ENCODE measurements at places on chromosomes 4 and X.

GRCh38 chr4:110869862-110870572 lies 247.1 kb upstream of the PITX2 start:
- no peak for DNase-seq

- peak; percentile 50 for DNase-seq
Measured at GRCh38 chr4:22678940-22679854, 13.5 kb upstream of the GBA3 start.

DNA sequence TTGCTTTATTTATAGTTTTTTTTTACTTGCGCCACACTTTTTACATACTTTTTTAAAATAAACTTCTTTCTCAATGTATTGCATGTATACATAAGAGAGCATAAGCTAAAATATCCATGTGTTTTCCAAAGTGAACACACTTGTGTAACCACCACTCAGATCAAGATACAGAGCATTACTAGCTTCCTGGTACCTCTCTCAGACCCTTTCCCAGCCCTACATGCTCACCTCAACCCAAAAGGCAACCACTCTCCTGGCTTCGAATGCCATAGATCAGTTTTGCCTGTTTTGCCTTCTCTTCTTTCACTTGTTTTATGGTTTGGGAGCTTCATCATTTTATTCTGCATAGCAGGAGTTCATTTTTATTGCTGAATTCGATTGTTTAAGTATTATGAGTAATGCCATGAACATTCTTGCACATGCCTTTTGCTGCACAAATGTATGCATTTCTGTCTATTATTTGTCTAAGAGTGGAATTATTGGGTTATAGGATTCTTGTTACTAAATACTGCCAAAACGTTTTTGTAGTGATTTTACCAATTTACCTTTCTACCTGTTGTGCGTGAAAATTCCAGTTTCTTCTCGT lies 45.9 kb upstream of the NUDT6 start:
- DNase-seq = no peak

DNA sequence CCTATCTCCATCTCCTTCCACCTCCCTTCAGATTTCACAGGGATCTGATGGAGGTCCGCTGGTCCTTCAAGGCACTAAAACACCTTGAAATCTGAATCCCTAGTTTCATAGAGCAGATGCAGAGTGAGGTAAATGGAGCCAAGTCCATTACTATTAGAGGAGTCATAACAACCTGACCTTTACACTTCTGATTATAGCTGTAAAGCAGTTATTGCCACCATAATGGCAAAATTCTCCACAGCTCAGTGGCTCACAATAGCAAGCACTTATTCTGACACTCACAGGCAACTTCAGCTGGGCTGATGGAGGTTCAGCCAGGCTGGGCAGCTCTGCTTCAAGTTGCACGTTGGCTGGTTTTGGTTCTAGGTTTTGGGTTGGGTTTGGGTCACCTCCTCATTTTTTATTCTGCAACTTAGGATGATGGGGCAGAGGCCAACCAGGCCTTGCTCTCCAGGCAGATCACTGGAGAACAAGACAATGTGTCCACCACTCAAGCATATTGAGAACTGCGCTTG lies 51.4 kb upstream of the LRAT start:
- DNase-seq = no peak

DNA sequence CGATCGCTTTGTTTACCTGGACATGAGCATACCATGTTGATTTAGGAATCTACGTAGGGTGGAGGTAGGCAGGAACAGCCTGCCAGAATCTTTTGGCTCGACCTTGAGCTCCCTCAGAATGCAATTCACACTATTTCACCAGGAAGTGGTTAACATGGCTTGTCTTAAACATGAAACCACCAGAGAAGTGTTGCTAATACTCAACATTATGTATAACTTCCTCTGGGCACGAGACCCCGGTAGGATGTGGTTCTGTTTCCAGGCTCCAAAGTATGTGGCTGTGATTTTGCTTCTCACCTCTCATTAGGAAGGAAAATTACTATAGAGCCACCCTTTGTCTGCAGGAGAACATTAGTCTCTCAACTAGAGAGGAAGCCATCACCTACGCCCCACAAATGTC lies 59.0 kb upstream of the VCX3B start:
- no peak for DNase-seq

- DNase-seq = no peak
Measured at GRCh38 chr4:136495076-136495475, 1037.2 kb downstream of the PCDH18 start.

DNA sequence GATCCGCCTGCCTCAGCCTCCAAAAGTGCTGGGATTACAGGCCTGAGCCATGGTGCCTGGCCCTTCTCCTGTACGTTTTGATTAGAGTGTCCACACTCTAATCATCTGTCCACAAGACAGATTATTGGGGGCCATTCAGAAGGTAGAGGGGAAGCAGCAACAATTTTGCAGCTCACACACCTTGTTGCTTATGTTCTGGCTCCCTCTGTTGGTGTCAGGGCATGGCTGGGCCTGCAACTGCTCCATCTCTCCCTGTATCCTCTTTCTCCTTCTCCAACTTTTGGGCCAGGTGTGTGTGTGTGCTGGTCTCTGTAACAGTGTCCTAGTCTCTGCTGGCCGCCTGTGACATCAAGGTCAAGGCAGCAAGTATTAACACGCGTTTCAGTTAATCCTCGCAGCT lies 125.5 kb upstream of the MBNL3 start:
- no peak for DNase-seq

- no peak for DNase-seq
Measured at GRCh38 chr4:182848685-182849084, 68.5 kb downstream of the DCTD start.

- no peak for DNase-seq
Measured at GRCh38 chr4:10599574-10599973, 85.0 kb downstream of the CLNK start.

DNA sequence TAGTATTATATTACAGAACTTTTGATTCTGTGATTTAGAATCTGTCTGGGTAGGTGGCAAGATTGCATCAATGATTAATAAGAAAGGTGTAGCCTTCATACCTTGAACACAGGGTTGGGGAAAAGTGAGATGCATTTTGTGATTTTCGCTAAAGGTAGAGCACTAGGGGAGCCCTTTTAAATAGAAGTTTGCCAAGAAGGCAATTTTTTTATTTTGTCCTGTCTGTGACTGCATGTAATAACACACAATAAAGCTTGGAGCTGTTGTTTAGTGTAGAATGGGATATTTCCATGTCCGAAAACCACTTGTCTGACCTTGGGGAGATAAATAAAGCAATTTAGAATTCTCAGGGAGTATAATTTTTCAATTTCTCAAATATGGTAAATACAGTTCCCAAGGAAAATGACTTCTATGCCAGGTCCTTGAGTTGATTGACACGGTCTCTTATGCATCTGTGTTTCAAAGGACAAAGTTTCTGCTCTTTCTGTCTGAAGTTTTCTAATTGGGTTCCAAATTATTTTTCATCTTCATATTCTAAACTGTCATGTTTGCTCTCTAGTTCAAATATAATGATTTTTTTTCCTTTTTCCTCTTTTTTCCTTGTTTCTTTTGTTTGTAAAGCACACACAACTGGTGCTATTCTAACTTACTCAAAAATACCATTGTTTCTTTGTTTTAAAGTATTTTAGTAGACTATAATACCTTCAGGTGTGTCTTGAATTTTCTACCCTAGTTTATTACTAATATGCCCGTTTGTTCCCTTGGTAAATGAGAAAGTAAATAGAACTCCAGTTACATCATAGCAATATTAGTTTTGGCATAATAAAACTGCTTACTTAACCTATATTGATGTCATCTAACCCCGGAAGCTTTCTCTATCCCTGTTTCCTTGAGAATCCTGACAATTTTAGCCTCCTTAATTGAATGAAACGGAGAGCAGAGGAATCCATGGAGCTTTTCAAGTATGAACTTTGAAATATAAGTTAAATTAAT lies 87.8 kb upstream of the BMPR1B start:
- DNase-seq = no peak

- no peak for DNase-seq
Measured at GRCh38 chr4:152352215-152352614, 183.7 kb downstream of the FBXW7 start.

- no peak for DNase-seq
Measured at GRCh38 chr4:108168160-108168670, 517 bp downstream of the LEF1 start.

GRCh38 chrX:47232803-47233332 lies at the start of gene USP11:
Gene USP11 (plus strand): TSS chrX:47233009. CDS start chrX:47233044, 35 bp downstream.
- DNase-seq = peak; percentile 42

GRCh38 chrX:72051589-72051988 lies 80.1 kb downstream of the RTL5 start:
- no peak for DNase-seq

DNA sequence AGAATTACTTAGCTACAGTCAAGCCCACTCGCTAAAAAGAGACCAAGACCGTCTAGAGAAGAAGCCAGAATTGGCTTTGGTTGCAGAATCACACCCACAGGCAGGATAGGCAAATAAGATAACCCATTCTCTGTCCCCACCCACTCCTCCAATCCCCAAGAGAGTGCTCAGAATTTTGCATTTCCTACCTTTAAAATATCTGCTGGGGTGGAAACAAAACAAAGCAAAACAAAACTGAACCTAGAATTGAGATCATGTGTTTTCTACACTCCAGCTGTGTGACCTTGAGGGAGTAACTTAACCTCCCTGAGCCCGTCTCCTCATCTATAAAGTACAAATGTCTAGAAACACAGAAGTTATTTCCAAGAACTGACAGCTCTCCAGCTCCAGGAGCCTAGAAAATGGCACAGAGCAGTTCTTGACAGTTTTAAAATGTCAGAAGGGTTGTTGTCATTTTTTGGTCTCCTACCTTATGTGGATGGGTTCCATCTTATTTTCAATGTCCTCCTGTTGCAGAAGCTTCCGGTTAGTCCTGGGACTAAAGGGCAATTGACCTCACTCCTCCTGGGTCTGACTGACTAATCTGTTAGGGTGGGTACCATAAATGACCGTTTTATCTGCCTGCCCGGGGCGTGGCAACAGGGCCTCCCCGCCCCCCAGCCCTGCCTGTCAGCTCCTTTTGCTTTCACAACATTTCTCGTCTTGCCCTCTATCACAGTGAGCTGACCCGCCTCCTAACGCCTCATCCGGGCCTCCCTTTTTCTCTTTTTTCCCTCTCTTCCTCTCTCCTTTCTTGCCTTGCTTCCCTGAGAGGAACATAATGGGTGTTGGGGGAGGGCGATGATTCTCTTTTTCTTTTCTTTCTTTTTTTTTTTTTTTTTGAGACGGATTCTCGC lies 114.0 kb downstream of the RBM47 start:
- DNase-seq = peak; percentile 53

DNA sequence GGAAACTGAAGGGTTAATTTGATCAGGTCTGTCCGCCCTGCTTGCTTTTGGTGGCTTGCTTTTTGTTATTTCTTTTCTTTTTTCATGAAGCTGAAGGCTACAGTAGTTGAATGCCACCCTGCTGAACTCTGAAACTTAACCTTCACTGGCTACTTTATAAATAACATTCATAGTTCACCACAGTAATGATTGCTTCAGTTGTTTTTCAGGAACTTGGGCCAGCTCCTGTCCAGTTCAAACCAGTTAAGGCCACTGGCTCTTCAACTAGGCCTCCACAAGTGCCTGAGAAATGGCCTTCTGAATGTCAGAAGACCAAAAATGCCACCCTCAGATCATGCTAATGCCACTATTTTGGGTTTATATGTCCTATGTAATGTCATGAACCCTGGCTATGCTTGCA lies 7.7 kb upstream of the ASB9 start:
- no peak for DNase-seq

DNA sequence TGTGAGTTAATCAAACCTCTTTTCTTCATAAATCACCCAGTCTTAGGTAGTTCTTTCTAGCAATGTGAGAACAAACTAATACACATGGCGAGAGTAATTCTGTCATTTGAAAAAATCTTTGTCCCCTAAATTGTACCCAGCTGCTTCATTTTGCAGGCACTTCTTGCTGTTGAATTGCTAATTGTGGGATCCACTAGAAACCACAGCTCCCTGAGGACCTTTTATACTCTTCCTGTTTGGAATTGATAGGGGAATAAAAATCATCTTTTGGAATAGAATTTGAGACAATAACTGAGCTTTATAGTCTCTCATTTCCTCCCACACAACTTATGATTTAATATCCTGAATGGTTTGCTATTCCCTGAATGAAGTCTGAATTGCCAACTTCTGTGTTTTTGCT lies 170.2 kb downstream of the PACRGL start:
- DNase-seq = no peak

DNA sequence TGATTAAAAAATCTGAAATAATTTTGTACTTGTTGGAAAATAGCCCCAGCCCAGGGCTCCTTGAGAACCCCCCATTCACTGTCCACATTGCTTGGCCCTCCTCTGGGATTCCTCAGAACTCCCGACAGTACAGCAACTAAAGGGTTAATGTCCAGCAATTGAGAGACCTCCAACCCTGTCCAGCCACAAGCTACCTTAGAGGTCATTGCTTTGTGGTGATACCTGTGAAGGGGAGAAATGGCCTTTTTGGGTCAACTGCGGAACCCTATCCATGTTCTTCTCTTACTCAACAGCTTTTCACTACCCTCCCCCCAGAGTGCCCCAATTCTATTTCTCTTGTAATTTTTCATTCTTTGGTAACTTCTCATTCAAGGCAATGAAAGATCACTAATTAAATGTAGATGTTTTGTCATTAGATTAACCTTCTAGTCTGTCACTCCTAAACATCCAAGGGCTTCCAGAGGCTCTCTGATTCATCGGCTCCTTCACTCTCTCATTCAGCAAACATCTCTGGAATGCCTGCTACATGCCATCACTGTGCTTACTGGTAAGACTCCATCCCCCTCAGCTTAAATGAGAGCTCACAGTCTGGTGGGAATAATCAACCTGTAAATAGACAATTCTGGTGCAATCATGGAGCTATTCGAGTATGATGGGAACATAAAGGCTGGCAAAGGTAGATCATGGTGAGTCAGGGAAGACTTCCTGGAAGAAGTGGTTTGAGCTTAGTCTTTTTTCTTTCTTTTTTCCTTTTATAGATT lies 241.4 kb upstream of the PGRMC2 start:
- no peak for DNase-seq
